ENCODE measurements at places on chromosomes 12 and 14. TPM values are rescaled to one million over a fixed set of nuclear protein-coding genes. Genes with fewer than 3 reads are reported as not detected.

- no peak overlapping the region for H3K4me3 ChIP-seq
- H3K27ac ChIP-seq: no peak overlapping the region
- DNase-seq: no peak
- no peaks in the 10 kb centered on the region for H3K36me3 ChIP-seq
Observed at GRCh38 chr12:82757059-82757458, 70.4 kb downstream of the TMTC2 start.

- H3K4me1 ChIP-seq: no peaks in the 10 kb centered on the region
- H3K4me3 ChIP-seq: no peak overlapping the region
- no peak for DNase-seq
- H3K27me3 ChIP-seq: peaks cover 3% of the 10 kb centered on the region
- H3K27ac ChIP-seq: no peak overlapping the region
- H3K36me3 ChIP-seq: no peaks in the 10 kb centered on the region
Observed at GRCh38 chr12:11246489-11246888, 23.0 kb downstream of the PRB3 start.

GRCh38 chr12:28065374-28065773, 92.8 kb upstream of the PTHLH start:
- H3K27ac ChIP-seq: no peak overlapping the region
- DNase-seq: no peak
- H3K36me3 ChIP-seq: no peaks in the 10 kb centered on the region
- H3K4me1 ChIP-seq: peaks cover 17% of the 10 kb centered on the region
- no peak overlapping the region for H3K4me3 ChIP-seq

- DNase-seq: peak; percentile 51
- no peaks in the 10 kb centered on the region for H3K36me3 ChIP-seq
- no peak overlapping the region for H3K4me3 ChIP-seq
- H3K4me1 ChIP-seq: peaks cover 48% of the 10 kb centered on the region
- peaks cover 3% of the 10 kb centered on the region for H3K27me3 ChIP-seq
Observed at GRCh38 chr12:68428724-68429501, 96.8 kb upstream of the MDM1 start.

DNA sequence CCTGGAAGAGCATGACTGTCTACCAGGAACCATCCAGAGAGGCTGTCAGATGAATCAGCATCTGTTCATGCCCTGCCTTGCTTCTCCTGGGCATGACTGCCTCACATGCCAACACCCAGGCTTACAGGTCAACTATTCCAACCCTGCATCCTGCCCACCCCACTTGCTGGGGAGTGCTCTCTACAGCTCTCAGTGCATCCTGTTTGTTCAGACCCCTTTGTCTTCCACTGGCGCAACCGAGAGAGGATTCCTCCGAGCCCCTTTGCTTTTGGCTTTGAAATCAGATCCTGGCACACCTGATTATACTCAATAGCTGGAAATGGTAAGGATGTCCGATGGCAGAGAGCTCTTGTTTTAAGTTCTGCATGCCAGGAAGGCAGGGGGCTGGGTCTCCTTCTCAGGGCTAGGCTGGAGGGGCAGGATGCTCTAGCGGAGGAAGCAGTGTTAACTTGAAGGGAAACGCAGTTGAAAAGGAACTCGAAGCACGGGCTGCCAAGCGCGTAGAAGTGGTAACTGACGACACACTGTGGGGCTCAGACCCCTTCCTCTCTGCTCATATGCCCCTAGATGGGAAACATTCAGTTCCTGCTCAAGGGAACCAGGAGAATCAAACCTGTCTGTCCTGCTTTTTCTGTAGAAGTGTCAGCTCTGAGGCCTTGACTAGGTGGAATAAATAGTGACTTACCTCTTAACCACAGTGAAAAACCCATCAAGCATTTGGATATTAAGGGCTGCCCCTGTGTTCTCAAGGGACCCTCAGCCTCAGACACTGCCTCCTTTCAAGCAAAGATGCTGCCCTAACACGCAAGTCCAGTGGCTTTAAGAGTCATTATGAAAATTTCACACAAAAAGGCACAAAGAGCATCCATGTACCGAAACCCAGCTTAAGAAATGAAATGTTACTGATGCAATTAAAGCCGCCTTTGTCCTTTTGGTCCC, 297.5 kb downstream of the ZFP36L1 start:
- no peaks in the 10 kb centered on the region for H3K27me3 ChIP-seq
- H3K27ac ChIP-seq: no peak overlapping the region
- no peaks in the 10 kb centered on the region for H3K36me3 ChIP-seq
- H3K4me1 ChIP-seq: peaks cover 10% of the 10 kb centered on the region
- no peak overlapping the region for H3K4me3 ChIP-seq

DNA sequence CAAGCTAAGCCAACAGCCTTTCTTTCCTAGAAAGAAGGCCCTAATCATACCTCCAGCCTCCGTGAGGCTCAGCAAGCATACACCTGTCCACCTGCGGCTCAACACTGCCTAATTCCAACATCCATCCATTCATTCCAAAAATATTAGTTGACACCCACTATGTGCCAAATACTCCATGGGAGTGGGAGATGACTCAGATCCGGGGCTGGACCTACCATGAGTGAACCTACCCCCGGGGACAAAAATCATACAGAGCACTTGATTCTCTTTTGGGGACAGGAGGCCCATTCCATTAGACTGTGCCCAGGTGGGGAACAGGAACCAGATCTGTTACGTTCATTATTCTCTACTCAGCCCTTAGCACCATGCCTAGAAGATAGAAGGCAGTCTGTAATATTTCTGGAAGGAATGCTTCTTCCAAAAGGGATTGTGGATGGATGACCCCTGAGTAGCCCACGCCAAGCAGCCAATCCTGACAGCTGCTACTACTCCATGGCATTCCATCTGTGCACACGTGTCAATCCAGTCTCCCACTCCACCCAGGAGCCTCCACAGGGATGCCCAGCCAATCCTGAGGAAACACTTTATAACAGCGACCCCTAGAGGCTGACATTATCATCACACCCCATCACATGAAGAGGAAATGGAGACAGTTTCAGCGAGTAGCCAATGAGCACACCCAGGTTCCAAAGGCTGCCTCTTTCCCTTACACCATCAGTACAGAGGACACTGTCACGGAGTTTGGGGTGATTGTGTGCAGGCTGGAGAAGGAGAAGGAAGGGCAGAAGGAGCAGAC, 170.7 kb downstream of the ESRRB start:
- H3K27me3 ChIP-seq: peaks cover 5% of the 10 kb centered on the region
- H3K27ac ChIP-seq: no peak overlapping the region
- H3K36me3 ChIP-seq: no peaks in the 10 kb centered on the region
- no peaks in the 10 kb centered on the region for H3K4me1 ChIP-seq

- H3K36me3 ChIP-seq: no peaks in the 10 kb centered on the region
- H3K27ac ChIP-seq: peak overlapping the region; percentile 45
- H3K4me3 ChIP-seq: no peak overlapping the region
- DNase-seq: no peak
- peaks cover 60% of the 10 kb centered on the region for H3K4me1 ChIP-seq
Observed at GRCh38 chr12:57886542-57886941, 40.0 kb upstream of the CTDSP2 start.

DNA sequence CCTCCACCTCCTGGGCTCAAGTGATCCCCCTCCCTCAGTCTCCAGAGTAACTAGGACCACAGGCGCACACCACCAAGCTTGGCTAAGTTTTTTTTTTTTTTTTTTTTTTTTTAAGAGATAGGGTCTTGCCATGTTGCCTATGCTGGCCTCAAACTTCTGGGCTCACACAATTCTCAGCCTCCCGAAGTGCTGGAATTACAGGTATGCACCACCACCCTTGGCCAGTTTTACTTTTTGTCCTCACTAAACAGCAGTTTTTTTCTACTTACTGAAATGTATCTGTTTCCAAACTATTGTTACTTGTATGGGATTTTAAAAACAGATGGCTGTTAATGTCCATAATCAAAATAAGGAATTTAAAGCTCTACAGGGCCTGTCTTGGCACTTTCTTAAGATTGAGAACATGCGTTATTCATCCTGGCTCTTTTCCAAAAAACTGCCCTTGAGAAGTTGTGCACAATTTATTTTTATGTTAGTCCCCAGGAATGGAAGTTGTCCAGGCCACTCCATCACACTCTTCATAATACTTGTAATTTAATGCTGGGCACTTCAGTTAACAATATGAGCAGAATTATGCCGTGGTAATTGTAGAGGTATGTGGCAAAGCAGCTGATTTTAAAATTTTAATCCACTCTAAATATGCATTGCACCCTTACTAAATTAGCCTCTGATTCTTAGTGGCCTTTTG, 51.9 kb upstream of the REP15 start:
- peaks cover 13% of the 10 kb centered on the region for H3K36me3 ChIP-seq
- H3K27me3 ChIP-seq: no peaks in the 10 kb centered on the region
- DNase-seq: no peak
- no peak overlapping the region for H3K27ac ChIP-seq
- peaks cover 27% of the 10 kb centered on the region for H3K4me1 ChIP-seq
- no peak overlapping the region for H3K4me3 ChIP-seq

Gene RNASE2
- total RNA-seq: not detected

Gene SLC16A7
- 42.0 TPM for total RNA-seq

Gene SMAGP
- 30.9 TPM for total RNA-seq

Gene IAPP
- total RNA-seq: not detected

Gene ADAMTS20
- total RNA-seq: not detected

Gene MGAT4C
- not detected for total RNA-seq

Gene CFL2
- 264 TPM for total RNA-seq

Data from HFFc6 (cell line).